ENCODE measurements at places on chromosomes 6 and 20. TPM values are rescaled to one million over a fixed set of nuclear protein-coding genes. Genes with fewer than 3 reads are reported as not detected.
A peak's percentile ranks its signal among the peaks of the same experiment; 100 is the strongest.

Gene OTOR
- not detected for total RNA-seq

Gene C20orf141
- total RNA-seq = not detected

Gene PNLDC1
- not detected for total RNA-seq

Gene GSTA2
- total RNA-seq = not detected

Gene PRL
- total RNA-seq = not detected

Gene SLC35F1
- 8.3 TPM for total RNA-seq

Gene CDH26
- 0.58 TPM for total RNA-seq

Gene TMEM217
- not detected for total RNA-seq

Gene SPATA2
- 9.2 TPM for total RNA-seq

Gene HDGFL1
- not detected for total RNA-seq

Gene GPR6
- not detected for total RNA-seq

Gene FAXC
- total RNA-seq = 7.8 TPM

- H3K4me3 ChIP-seq = no peak overlapping the region
- no peaks in the 10 kb centered on the region for H3K27me3 ChIP-seq
- H3K36me3 ChIP-seq = peaks cover 58% of the 10 kb centered on the region
- DNase-seq = no peak
- H3K27ac ChIP-seq = no peak overlapping the region
Measured at GRCh38 chr20:58986286-58986967, 5.4 kb downstream of the NELFCD start.

DNA sequence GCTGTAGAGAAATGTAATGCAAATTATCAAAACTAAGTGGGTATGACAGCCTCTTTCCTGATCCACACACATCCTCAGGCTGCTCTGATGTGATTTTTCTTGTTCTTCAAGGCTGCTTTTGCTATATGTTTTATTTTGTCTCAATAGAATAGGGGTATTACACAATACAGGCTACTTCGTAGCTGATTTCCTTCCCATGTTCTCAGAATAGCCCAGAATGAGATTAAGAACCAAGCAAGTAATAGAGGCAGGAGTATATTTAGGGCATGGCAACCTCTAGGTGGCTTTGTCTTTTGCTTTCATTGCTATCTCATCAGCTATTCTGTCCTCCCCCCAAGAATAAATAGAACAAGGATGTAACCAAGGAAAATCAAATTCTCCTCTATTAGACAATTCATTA is 241.8 kb downstream of the ALDH8A1 start:
- no peaks in the 10 kb centered on the region for H3K27me3 ChIP-seq
- H3K4me3 ChIP-seq = no peak overlapping the region
- H3K4me1 ChIP-seq = peaks cover 13% of the 10 kb centered on the region
- H3K27ac ChIP-seq = no peak overlapping the region

- no peak for DNase-seq
- H3K36me3 ChIP-seq = no peaks in the 10 kb centered on the region
- no peak overlapping the region for H3K27ac ChIP-seq
- H3K27me3 ChIP-seq = no peaks in the 10 kb centered on the region
Measured at GRCh38 chr6:100806296-100806695, 74.8 kb downstream of the ASCC3 start.

DNA sequence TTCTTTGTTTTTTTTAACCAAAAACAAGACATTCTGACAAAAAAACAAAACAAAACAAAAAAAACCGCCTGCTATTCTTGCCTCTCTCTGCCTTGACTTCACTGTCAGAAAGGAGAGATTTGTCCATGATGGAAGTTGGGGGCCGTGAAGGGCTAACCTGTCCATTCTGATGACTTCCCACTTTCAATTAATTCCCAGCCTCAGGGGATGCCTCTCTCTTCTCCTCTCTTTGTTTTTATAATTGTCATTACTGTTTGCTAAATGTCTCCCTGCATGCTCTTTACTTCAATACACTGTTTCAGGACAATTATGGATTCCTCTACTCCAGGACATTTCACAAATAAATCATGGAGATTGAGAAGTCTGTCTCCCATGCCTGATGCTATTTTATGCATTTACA is 130.5 kb upstream of the CNR1 start:
- H3K4me1 ChIP-seq = no peaks in the 10 kb centered on the region
- H3K4me3 ChIP-seq = no peak overlapping the region
- DNase-seq = no peak

- peak; percentile 34 for DNase-seq
- peaks cover 10% of the 10 kb centered on the region for H3K4me1 ChIP-seq
- H3K27me3 ChIP-seq = no peaks in the 10 kb centered on the region
- no peak overlapping the region for H3K4me3 ChIP-seq
- no peak overlapping the region for H3K27ac ChIP-seq
Measured at GRCh38 chr6:25359191-25359861, 80.2 kb downstream of the CARMIL1 start.

DNA sequence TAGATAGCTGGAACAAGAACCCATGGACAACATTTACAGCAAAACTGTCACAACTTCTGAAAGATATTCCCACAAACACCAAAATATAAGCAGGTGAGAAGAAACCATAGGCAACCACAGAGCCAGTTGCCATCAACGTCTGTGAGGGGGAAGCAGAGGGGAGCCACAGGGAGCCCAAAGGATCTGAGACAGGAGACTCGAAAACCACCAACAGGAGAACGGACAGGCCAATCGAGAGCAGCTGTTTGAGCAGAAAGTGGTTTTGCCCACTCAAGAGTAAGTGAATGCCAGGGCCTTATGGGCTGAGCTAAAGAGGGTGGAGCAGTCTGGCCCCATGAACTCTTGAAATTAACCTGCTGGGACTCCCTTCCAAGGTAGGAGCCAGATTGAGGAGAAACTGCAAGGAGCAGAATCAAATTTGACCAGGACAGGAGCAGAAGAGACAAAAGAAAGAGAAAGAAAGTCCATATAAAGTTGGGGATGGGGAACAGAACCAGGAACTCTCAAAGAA is 195.4 kb downstream of the ANKRD60 start:
- no peaks in the 10 kb centered on the region for H3K4me1 ChIP-seq
- no peak for DNase-seq
- H3K27ac ChIP-seq = no peak overlapping the region
- H3K27me3 ChIP-seq = peaks cover 5% of the 10 kb centered on the region
- H3K36me3 ChIP-seq = no peaks in the 10 kb centered on the region

DNA sequence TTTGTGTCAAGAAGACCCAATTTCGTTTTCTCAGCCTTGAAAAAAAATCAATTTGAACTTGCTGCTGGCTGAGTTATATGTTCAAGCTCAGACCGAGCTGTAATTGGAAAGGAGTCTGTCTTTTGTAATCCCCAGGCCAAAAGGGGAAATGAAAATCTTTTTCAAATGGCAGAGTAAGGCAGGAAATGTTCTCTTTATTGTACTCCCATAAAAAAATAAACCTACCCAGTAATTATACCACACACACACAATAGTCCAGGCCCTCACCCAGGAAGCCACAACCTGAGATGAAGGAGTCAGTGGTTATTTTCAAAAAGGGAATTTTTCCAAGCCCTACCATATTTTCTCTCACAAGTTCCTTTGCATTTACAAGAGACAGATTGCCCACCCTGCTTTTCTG is 45.3 kb downstream of the CLIC5 start:
- H3K27ac ChIP-seq = no peak overlapping the region
- peak; percentile 18 for DNase-seq
- no peaks in the 10 kb centered on the region for H3K4me1 ChIP-seq
- H3K4me3 ChIP-seq = no peak overlapping the region
- no peaks in the 10 kb centered on the region for H3K27me3 ChIP-seq

- no peaks in the 10 kb centered on the region for H3K27me3 ChIP-seq
- no peak overlapping the region for H3K27ac ChIP-seq
- peak; percentile 89 for DNase-seq
- H3K4me1 ChIP-seq = peaks cover 37% of the 10 kb centered on the region
Measured at GRCh38 chr20:63454731-63455567, 17.5 kb downstream of the KCNQ2 start.

DNA sequence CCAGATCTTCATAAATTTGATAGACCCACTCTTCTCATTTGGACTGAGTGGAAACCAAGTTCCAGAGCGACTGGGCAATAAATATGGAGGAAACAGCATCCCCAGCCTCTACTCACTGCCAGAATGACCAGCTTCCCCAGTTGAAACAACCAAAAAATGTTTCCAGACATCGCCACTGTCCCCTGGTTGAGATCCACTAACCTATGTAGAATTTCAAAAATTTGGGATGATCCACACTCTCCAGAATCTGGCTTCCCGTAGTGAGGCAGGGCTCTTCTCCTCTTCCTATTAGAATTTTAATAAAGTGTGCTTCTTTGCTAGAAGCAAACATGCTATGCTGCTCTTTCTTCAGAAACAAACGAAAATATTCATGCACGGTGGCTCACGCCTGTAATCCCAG is 287.0 kb upstream of the SUPT3H start:
- no peak overlapping the region for H3K4me3 ChIP-seq
- DNase-seq = no peak
- no peaks in the 10 kb centered on the region for H3K36me3 ChIP-seq
- H3K27me3 ChIP-seq = no peaks in the 10 kb centered on the region
- H3K4me1 ChIP-seq = peaks cover 8% of the 10 kb centered on the region
- no peak overlapping the region for H3K27ac ChIP-seq

- no peaks in the 10 kb centered on the region for H3K27me3 ChIP-seq
- H3K27ac ChIP-seq = peak overlapping the region; percentile 35
- H3K4me1 ChIP-seq = peaks cover 16% of the 10 kb centered on the region
- H3K4me3 ChIP-seq = no peak overlapping the region
- H3K36me3 ChIP-seq = no peaks in the 10 kb centered on the region
Measured at GRCh38 chr6:74578339-74578738, 627.5 kb downstream of the COL12A1 start.

- H3K27me3 ChIP-seq = no peaks in the 10 kb centered on the region
- DNase-seq = no peak
- H3K36me3 ChIP-seq = no peaks in the 10 kb centered on the region
- no peaks in the 10 kb centered on the region for H3K4me1 ChIP-seq
- H3K27ac ChIP-seq = no peak overlapping the region
Measured at GRCh38 chr6:153044295-153044694, 41.8 kb upstream of the MTRF1L start.

GRCh38 chr6:169230946-169231789 is 22.5 kb downstream of the THBS2 start:
- no peaks in the 10 kb centered on the region for H3K4me1 ChIP-seq
- H3K4me3 ChIP-seq = no peak overlapping the region
- no peak overlapping the region for H3K27ac ChIP-seq
- no peak for DNase-seq
- H3K27me3 ChIP-seq = no peaks in the 10 kb centered on the region

GRCh38 chr6:136992113-136992512 is 52.7 kb downstream of the IL20RA start:
- DNase-seq = no peak
- H3K27me3 ChIP-seq = peaks cover 57% of the 10 kb centered on the region
- no peak overlapping the region for H3K4me3 ChIP-seq

DNA sequence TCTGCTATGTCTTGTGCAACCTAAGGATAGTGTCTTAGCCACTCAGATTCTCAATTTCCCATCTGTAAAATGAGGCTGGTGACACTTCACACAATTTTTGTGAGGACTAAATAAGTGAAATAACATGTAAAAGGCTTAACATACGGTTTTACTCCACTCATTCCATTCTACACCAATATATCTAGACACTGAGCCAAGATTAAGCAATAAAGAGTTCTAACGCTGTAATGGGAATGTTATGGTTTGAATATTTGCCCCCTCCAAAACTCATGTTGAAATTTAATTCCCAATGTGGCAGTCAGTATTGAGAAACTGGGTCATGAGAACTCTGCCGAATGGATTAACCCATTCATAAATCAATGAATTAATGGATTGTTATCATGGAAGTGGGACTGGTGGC is 301.0 kb downstream of the HACE1 start:
- H3K4me3 ChIP-seq = no peak overlapping the region
- H3K4me1 ChIP-seq = no peaks in the 10 kb centered on the region
- H3K27me3 ChIP-seq = no peaks in the 10 kb centered on the region
- H3K36me3 ChIP-seq = no peaks in the 10 kb centered on the region
- H3K27ac ChIP-seq = no peak overlapping the region

- no peak for DNase-seq
- H3K4me3 ChIP-seq = no peak overlapping the region
- H3K36me3 ChIP-seq = peaks cover 8% of the 10 kb centered on the region
- H3K27ac ChIP-seq = no peak overlapping the region
- H3K4me1 ChIP-seq = peaks cover 38% of the 10 kb centered on the region
- H3K27me3 ChIP-seq = no peaks in the 10 kb centered on the region
Measured at GRCh38 chr20:10419550-10420133, 14.4 kb downstream of the MKKS start.

GRCh38 chr6:25583099-25583498 is 68.9 kb upstream of the SCGN start:
- no peak overlapping the region for H3K27ac ChIP-seq
- H3K4me1 ChIP-seq = no peaks in the 10 kb centered on the region
- H3K4me3 ChIP-seq = no peak overlapping the region
- DNase-seq = peak; percentile 24
- no peaks in the 10 kb centered on the region for H3K36me3 ChIP-seq

- peaks cover 12% of the 10 kb centered on the region for H3K4me1 ChIP-seq
- H3K4me3 ChIP-seq = peak within 1 kb of the TSS; percentile 69
- no peaks in the 10 kb centered on the region for H3K27me3 ChIP-seq
- DNase-seq = peak; percentile 84
Measured at GRCh38 chr20:43666376-43667328, at the start of gene MYBL2. Gene MYBL2 (plus strand): TSS chr20:43667114. CDS start chr20:43667284, 170 bp downstream.

DNA sequence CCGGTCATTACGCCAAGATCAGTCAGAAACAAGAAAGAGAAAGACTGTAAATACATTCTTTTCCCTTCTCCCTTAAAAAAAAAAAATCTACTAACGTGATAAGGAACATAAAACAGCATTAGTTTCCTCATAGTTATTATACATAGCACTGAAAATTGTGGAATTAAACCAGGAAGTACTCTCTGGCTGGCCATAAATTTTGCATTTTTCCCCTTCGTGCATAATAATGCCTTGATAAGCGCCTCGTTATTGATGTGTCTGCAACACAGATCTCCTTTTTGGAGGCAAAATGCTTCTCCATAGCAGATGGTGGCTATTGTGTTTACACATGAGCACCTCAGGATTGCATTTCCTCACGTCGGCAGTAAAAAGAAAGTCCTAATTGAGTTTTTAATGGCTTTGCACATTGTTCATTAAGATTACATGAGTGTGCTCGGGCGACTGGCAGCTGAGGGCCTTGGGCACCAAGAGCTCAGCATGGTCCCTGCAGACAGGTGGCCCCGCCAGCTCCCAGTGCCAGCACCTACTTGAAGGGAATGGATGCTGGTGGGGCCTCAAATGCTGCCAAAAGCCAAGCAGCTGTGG is 394.5 kb downstream of the PTPRT start:
- no peak overlapping the region for H3K4me3 ChIP-seq
- no peak overlapping the region for H3K27ac ChIP-seq
- no peaks in the 10 kb centered on the region for H3K36me3 ChIP-seq
- DNase-seq = no peak
- no peaks in the 10 kb centered on the region for H3K27me3 ChIP-seq
- H3K4me1 ChIP-seq = no peaks in the 10 kb centered on the region

GRCh38 chr6:99330159-99330558 is 19.3 kb downstream of the FAXC start:
- no peaks in the 10 kb centered on the region for H3K27me3 ChIP-seq
- no peaks in the 10 kb centered on the region for H3K4me1 ChIP-seq
- H3K36me3 ChIP-seq = no peaks in the 10 kb centered on the region
- peak; percentile 80 for DNase-seq
- H3K4me3 ChIP-seq = no peak overlapping the region
- H3K27ac ChIP-seq = no peak overlapping the region

GRCh38 chr6:156944412-156944811 is 167.2 kb downstream of the ARID1B start:
- no peaks in the 10 kb centered on the region for H3K36me3 ChIP-seq
- no peak for DNase-seq
- H3K27me3 ChIP-seq = no peaks in the 10 kb centered on the region

GRCh38 chr6:40369891-40370290 is 217.3 kb downstream of the LRFN2 start:
- no peaks in the 10 kb centered on the region for H3K4me1 ChIP-seq
- no peak overlapping the region for H3K4me3 ChIP-seq
- no peak for DNase-seq
- H3K36me3 ChIP-seq = peaks cover 5% of the 10 kb centered on the region
- no peak overlapping the region for H3K27ac ChIP-seq

- no peaks in the 10 kb centered on the region for H3K36me3 ChIP-seq
- no peaks in the 10 kb centered on the region for H3K27me3 ChIP-seq
- DNase-seq = no peak
- no peak overlapping the region for H3K4me3 ChIP-seq
- no peak overlapping the region for H3K27ac ChIP-seq
Measured at GRCh38 chr6:154535851-154536250, 25.4 kb upstream of the CNKSR3 start.

Measured in A673 (cell line).